Central memory CD8-positive, alpha-beta T cell (primary cell): ENCODE measurements at places on chromosomes 2 and 18.

- no peak for DNase-seq
Observed at GRCh38 chr18:48847807-48848486, 102.8 kb downstream of the SMAD7 start.

GRCh38 chr2:3243804-3244203 lies 133.8 kb downstream of the EIPR1 start:
- no peak for DNase-seq

- no peak for DNase-seq
Observed at GRCh38 chr2:209907746-209908145, 94.7 kb upstream of the RPE start.

DNA sequence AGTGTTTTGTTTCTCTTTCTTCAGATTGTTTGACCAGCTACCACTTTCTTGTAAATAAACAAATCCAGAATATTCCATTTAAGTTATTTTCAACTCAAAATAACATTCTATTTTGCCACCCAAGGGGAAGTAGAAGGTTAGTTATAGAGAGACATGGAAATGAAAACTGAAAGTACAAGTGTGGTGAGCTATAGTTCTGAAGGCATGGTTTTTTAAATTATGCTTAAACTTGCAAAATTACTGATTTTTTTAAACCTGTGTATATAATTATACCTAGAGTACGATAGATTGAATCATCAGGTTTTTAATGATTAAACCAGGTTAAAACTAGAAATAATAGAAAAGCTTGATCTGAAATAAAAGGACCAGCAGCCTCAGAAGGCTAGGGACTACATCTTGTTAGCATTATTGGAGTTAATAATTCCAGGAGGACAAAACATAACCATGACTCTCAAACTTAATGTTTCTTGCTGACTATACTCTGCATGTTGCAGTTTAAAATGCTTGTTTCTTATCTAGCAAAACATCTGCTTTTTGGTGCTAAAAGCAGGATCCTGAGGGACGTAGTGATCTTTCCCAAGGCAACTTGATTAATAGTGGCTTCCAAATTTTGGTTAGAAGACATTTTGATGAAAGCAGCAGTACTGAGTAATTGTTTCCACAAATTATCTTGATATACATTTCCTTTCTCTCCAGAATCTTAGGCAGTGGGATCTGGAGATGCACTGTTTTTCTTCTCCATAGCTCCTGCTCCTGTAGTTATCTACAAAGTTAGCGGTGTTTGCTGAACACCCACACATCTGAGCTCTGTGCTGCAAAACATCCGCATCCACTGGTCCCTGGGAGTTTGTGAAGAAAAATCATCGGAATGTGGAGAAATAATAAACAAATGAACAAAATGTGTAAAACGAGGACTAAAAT lies 327.2 kb upstream of the PKDCC start:
- DNase-seq, result no peak

DNA sequence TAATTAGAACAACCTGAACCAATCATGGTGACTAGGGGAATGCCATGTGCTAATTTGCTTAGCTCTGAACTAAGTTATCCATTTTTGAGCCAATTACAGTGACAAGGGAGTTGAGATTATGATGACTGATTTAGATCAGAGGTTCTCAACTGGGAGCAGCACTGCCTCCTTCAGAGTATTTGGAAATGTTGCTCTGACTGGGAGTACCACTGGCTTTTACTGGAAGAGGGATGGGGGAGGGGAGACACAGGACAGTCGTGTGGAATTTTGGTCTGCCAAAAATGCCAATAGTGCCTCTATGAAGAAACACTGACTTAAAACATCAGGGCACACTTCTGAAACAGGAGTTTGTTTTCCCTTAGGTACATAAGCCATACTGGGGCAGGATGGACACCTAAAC lies 48.1 kb upstream of the VPS54 start:
- DNase-seq, result no peak

DNA sequence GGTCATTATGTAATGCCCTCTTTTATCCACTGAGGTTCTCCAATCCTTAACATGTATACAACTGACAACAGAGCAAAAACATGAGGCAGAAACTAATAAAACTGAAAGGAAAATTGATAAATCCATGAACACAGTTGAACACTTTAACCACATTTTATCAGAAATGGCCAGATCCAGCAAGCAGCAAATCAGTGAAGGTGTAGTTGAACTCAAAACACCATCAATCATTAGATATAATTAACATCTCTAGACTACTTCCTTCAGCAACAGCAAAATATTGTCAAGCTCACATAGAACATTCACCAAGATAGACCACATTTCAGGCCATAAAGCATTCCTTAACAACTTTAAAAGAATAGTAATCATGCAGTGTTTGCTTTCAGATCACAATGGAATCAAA lies 72.9 kb downstream of the HS6ST1 start:
- no peak for DNase-seq

GRCh38 chr2:104685591-104685990 lies 168.3 kb upstream of the POU3F3 start:
- DNase-seq, result no peak

DNA sequence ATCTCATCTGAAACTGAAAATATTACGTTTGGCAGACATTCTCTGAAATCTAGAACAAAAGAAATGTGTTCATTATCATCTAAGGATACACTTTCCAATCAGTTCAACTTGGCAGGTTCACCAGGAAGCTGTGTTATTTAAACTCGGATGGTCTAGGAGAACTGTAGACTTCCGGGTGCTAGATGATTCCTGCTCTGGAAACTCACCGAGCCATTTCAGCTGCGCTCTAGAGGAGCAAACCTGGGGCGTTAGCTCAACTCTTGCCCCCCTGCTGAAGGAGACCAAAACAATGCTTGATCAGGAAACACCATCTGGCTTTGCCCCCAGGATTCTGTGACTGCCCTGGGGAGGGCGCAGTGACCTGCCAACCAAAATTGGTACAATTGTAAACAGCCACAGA lies 22.9 kb downstream of the MLPH start:
- DNase-seq, result no peak

DNA sequence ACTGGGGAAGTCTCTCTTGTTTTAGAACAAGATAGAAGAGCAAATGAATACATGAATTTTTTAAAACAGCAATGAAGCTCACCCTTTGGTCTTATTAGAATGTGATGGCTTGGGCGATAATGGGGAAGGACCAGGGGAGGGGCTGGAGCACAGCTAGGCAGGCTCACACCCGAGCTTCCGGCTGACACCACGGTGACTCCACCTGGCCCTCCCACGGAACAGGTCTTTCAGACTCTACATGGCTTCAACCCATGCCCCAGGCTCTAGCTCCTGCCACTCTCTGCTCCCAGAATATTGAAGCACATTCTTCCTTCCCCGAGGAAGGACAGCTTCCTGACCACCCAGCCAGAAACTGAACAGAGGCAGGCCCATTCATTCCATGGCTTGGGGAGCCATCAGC lies 127.5 kb upstream of the AGAP1 start:
- DNase-seq, result no peak

GRCh38 chr18:58580623-58581022 lies 48.3 kb downstream of the ALPK2 start:
- no peak for DNase-seq

DNA sequence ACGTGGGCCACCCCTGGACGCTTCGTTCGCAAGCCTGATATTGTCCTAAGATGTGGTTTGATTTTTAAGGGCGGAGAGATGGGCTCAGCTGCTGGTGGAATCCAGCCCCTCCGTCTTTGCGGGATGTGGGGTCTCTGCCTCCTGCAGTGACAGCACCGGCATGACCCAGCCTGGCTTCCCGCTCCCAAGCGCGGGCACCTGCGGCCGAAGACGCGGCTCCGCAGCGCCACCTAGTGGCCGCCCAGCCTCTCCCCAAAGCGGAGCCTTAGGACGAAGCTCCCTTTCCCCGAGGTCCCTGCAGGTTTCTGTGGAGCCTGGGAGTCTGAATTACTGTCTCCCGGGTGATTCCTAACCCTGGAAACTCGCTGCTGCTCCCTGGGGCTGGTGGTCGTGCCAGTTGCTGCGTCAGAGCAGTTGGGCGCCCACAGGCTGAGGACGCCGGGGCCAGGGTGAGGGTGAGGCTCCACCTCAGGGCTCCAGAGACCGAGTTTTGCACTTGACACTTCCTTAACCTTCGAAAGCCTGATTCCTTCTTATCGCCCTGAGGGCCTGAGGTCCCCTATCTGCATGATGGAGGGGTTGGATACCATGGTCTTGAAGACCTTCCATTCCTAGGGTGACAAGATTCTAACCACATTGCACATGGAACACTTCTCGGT lies 137.5 kb downstream of the TPO start:
- peak; percentile 43 for DNase-seq

GRCh38 chr2:97969081-97970067 lies 26.4 kb downstream of the TMEM131 start:
- no peak for DNase-seq

- DNase-seq, result no peak
Observed at GRCh38 chr2:78757191-78757590, 268.3 kb upstream of the REG3G start.

- DNase-seq, result no peak
Observed at GRCh38 chr2:203645831-203646230, 60.6 kb upstream of the CD28 start.

- DNase-seq, result no peak
Observed at GRCh38 chr2:121356058-121356640, 71.1 kb upstream of the TFCP2L1 start.

- no peak for DNase-seq
Observed at GRCh38 chr2:210623506-210623905, 67.1 kb downstream of the CPS1 start.
